CD8-positive, alpha-beta memory T cell (primary cell): ENCODE measurements at places on chromosomes 11 and 22.
A peak's percentile ranks its signal among the peaks of the same experiment; 100 is the strongest.

DNA sequence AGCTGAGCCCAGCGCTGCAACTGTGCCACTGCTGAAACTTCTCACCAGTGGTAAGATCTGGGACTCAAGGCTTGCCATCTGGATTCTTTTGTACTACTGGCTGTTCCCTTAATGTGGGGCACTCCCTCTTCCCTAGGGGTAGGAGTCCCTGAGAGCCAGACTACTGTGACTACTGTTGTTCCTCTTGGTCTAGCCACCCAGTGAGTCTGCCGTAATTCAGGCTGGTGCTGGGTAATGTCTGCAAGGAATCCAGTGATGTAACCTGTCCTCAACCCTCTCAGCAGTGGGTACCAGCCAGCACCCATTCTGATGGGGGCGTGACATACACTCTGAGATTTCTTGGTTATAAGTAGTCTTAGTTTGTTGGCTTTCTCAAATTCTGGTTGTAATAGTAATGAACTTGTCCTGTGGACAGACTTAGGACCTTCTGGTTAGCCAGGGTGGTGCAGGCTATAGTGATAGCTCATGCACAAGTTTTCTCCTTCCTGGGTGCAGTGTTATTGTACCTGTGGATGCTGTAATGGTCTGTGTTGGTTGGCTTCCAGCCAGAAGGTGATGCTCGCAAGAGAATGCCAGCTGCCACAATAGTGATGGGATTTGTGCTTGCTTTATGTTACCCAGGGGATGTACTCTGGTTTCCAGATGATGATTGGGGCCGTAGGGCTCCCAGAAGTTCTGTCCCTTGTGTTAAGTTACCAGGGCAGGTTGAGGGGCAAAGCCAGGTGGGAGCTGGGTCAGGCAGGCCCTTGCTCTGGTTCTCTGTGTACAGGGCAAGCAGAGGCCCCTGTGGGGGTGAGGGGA is 65.5 kb downstream of the ARHGAP42 start:
- no peak for DNase-seq

DNA sequence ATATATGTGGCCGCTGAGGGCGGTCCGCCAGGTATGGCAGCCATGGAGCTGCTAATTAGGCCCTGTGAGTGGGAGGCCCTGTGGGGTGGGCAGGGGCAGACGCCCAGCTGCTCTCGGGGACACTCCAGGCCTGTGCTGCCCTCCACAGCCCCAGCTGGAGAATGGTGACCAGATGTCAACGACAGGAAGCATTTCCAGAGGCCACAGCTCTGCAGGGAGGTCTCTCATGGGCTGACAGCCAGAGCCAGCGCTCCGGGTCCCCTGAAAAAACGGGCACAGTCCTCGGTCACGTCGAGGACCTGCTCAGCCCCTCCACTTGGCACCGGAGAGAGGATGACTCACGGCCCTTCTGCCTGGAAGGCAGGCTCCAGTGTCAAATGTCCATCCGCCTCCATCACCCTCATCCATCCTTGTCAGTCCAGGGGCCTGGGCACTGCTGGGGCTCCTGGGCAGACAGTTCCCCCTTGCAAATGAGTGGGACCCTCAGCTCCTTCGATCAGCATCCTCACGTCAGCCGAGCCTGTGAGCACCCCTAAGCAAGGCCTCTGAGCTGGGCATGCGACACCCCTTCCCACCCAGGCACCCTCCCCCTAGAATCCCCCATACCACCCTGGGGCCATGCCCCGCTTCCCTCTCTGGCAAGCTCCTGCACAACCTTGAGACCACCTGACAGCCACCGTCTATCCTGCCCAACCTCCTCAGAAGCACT is 1.9 kb downstream of the BID start:
- DNase-seq, result no peak

GRCh38 chr11:7901319-7901854 is 29.7 kb downstream of the OR10A6 start:
- no peak for DNase-seq

DNA sequence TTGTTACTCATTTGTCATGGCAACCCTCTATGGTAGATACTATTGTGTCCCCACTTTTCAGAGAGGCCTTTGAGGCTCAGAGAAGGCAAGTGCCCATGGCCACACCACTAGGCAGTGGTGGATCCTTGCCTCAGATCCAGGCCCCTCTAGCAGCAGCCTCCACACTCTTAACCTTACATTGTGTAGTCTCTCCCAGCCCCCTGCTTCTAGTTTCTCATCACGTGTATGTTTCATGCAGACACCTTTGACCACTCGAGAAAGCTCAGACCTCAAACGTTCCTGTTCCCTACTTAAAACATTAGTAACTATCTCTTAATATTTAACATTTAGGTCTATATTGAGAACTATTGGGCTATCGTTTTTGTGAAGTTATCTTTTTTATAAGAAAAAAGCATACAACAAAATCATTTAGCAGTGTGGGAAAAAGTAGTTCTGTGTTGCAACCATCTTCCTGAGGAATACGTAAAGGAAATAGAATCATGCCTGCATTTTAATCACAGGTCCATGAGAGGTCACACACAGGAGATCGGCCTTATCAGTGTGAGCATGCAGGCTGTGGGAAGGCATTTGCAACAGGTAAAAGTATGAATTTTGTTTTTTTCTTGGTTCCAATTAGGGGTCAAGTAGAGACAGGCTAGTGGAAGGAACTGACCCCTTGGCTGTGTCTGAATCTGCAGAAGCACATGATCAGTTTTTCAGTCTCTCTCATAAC is 35.1 kb downstream of the ZNF143 start:
- DNase-seq, result no peak

GRCh38 chr22:50719814-50720300 is 18.1 kb upstream of the ACR start:
- no peak for DNase-seq

DNA sequence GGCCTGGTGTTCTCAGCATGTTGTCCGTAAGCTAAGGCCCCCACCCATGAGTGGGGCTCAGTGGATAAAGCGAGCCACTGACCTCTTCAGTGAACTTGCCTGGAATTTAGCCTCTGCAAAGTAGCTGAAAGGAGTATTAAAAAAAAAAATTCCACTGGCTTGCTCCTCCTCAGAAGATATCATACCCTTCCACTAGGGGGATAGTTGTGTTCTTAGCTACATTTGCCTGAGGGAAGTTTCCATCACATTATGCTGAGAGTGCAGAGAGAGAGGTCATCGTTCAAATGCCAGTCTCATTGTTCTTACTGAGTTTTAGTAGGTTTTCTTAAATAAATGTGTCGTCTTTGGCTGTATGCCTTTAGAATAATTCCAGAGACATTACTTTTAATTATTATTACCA is 879.7 kb downstream of the JRKL start:
- DNase-seq, result no peak

- DNase-seq, result no peak
These were observed 605.0 kb upstream of the CADM1 start for GRCh38 chr11:116109228-116109627.

DNA sequence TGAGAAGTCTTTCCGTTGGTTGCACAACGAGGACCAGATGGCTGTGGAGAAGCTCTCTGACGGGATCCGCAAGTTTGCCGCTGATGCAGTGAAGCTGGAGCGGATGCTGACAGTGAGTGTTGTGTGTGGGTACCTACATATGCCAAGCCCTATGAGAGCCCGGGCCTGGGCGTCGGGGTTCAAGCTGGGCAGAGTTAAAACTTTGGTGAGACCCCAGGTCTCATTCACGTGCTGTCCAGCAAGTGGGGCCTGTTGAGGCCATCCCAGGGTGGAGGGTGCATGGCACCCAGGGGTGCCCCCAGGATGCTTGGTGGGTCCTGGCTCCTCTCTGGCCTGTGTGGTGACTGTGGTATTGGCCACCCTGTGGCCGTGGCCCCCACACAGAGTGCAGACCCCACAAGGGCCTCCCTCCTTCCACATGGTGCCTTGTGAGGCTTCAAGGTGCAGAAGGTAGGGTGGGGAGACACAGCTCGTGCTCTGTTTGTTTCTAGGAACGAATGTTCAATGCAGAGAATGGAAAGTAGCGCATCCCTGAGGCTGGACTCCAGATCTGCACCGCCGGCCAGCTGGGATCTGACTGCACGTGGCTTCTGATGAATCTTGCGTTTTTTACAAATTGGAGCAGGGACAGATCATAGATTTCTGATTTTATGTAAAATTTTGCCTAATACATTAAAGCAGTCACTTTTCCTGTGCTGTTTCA is 12.8 kb downstream of the GATD1 start:
- DNase-seq, result no peak

DNA sequence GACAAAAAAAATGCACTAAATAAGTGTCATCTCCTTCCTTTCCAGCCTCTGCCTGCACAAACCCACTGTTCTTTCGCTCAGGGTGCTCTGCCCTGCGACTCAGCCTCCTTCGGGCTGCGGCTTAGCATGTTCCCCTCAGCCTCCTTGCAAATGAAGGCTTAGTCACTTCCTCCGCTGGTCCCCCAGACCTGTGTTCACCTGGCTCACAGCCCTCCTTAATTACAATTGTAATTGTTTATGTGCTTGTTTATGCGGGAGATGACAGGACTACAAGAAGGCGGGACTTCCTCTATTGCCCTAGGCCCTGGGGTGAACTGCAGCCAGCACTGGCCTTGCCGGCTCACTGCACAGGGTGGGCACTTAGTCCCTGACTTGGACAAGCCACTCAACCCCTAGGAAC is 303.6 kb downstream of the KIRREL3 start:
- DNase-seq, result no peak

- DNase-seq, result no peak
These were observed 30.7 kb downstream of the SERPINH1 start for GRCh38 chr11:75592715-75593114.

GRCh38 chr11:91742155-91742554 is 482.5 kb upstream of the FAT3 start:
- DNase-seq, result no peak

DNA sequence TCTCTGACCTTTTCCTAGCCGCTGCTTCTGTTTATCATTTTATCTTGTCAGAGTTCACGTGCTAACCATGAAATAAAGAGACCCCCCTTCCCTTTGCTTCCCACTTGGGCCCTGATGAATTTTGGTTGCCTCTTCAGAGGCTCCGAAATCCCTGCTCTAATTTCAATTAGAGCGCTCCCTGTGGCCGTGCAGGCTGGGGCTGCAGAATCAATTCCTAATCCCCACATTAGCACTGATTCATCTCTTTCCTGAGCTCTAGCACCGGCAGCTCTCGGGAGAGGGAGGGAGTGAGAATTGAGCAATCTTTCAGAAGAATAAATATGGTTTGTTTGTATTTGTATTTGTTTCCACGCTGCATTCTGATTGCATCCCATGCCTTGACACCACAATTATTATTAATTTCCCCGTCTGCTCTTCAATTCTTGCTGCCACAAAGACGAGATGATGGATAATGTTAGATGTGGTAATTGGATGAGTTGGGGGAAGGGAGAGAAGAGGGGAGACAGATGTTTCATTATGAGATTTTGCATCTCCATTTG is 76.9 kb downstream of the NTM start:
- DNase-seq, result no peak

GRCh38 chr11:65014726-65015227 is 817 bp downstream of the ARL2 start:
- no peak for DNase-seq

DNA sequence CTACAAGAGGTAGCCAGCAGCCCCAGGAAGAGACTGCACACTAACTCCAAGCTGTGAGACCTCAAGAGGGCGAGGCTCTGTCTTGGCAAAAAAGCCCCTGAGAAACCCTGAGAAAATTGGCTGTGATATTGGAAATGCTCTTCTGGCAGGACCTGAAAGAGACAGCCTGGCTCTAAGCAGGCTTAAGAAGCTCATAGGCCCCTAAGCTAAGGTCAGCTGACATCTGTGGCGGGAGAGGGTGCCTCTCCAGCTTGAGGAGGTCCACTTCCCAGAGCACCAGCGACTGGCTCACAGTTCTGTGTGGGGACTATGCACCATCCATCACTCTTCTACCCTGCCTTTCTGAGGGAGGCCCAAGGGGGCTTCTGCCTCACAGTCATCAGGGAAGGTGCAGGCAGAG is 12.4 kb downstream of the PLEKHA7 start:
- no peak for DNase-seq

- DNase-seq, result no peak
These were observed 2.1 kb downstream of the ARHGEF12 start for GRCh38 chr11:120338107-120338933.

- DNase-seq, result peak; percentile 74
These were observed 2.5 kb upstream of the ZDHHC8 start for GRCh38 chr22:20128902-20129746.

GRCh38 chr11:123742031-123742723 is 717 bp upstream of the ZNF202 start:
- DNase-seq, result no peak

DNA sequence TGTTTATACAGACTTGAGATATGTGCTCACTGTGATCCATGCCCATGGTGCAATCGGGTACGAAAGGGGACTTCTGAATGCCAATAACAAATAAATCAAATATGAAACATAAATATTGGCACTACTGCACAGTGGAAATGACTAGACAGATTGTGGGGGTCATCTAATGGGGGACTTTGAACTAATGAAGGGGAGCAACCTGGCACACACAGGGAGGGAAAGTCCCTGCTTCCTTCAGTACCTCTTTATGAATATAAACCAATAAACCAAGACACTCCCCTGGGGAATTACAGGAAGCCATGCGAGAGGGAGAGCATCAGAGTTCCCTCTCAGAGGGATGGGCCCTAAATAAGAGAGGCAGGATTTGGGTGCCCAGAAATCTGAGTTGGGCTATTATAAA is 21.1 kb downstream of the MIF start:
- no peak for DNase-seq

DNA sequence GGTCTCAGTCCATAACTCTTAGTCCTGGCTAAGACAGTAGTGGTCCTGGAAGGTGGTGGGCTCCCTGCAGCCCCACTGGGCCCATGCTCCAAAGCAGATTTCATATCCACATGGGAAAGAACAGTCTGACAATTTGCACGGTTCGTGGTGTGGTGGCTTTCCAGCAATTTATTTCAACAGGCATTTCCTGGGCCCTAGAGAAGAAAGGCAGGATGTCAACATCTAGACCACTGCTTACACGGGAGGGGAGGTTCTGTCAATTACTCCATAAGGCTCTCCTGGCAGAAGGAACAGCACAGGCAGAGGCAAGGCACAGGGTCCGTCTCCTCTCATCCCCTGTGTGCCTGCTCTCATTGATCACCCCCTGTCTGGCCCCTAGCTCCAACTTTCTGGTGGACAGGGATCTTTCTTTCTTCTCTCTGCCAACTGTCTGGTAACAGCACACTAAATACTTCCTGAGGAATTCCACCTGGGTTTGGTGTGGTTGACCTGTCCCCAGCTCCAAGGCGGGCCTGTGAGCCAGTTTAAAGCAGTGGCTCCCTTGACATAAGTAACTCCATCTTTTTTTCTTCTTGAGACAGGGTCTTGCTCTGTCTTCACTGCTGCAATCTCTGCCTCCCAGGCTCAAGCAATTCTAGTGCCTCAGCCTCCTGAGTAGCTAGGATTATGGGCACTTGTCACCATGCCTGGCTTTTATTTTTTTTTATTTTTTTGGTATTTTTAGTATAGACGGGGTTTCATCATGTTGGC is 5.1 kb upstream of the A4GALT start:
- DNase-seq, result no peak
